Choroid plexus epithelial cell (primary cell): ENCODE measurements at places on chromosomes 1 and 21.

DNA sequence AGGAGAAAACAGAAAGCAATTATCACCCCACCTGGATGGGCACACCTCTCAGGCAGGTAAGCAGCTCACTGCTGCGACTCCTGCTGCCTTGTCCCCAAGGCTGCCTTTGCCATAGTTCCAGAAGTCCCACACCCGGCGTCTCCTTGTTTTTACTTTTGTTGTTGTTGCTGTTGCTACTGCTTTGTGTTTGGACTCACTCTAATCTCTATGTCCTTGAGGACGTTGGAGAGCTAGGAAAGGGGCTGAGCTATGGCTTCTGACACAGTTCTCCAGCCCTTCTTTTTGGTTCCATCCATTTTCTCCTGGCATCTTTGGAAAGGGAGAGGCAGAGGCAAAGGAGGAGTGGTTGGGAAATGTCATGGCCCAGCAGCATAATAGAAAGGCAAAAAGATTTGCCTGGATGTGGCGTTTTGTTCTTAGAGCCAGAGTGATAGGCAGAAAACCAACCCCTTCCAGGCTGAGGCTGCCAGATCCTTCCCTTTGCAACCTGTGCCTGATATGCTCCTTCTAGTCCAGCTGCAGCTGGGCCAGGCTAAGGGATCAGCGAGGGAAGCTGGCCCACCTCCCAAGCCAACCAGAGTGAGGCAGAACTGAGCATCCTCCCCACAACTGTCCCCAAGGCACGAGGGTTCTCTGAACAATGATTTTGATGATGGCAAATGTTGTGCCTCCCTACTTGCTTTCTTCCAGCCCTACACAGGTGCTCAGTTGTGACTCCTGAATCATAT, 270.7 kb downstream of the ASTN1 start:
- no peak for DNase-seq

DNA sequence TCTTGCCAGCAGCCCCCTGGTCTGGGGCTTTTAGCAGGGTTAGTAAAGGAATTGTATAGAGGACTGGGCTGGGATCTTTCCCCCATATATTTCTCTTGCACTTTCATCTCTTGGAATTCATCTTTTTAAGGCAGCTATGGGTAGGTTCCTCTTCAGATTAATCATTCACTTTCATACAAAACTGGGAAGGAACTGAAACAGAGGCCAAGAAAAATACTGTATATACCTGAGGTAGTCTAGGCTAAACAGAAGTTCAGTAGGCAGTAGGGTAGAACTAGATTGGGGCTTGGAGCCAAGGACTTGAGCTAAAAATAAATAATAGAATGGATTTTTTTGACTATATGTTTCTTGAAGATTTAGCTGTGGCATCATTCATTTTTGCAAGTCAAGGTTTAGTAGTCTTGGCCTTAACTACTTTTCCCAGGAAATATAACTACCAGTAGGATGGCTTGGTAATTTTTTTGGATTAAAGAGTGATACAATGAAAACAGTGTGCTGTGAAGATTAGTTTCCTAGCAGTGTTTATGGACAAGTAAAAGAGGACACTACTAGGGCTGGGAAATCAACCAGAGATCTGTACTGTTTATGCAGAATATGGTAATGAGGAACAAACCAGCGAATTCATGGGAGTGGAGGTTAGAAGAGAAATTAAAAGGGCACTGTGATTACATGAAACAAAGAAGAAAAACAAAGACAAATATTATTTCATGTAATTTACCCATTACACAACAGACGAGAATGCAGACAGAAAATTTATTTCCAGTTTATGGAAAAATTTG, 50.9 kb upstream of the PTGS2 start:
- DNase-seq = no peak

GRCh38 chr1:43241413-43241836, 28.4 kb upstream of the TMEM125 start:
- peak; percentile 76 for DNase-seq

GRCh38 chr1:234858722-234859121, 248.7 kb upstream of the IRF2BP2 start:
- no peak for DNase-seq

DNA sequence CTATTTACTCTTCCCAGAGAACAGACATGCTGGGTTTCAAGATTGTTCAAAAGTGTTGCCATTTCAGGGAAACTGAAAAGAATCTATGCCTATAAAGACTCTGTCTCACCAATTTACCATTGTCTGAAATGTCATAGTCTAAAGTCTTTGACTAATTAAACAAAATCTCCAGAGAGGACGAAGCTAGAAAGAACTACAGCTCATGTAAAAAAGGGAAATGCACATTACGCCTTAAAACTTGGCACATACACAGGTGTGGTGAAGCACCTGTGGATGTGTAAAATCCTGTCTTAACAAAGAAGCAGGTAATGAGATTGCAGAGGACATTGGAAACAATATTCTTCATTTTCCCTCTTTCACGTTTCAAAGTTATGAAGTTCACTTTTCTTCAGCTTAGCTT, 130.6 kb downstream of the EIF4G3 start:
- DNase-seq = no peak

DNA sequence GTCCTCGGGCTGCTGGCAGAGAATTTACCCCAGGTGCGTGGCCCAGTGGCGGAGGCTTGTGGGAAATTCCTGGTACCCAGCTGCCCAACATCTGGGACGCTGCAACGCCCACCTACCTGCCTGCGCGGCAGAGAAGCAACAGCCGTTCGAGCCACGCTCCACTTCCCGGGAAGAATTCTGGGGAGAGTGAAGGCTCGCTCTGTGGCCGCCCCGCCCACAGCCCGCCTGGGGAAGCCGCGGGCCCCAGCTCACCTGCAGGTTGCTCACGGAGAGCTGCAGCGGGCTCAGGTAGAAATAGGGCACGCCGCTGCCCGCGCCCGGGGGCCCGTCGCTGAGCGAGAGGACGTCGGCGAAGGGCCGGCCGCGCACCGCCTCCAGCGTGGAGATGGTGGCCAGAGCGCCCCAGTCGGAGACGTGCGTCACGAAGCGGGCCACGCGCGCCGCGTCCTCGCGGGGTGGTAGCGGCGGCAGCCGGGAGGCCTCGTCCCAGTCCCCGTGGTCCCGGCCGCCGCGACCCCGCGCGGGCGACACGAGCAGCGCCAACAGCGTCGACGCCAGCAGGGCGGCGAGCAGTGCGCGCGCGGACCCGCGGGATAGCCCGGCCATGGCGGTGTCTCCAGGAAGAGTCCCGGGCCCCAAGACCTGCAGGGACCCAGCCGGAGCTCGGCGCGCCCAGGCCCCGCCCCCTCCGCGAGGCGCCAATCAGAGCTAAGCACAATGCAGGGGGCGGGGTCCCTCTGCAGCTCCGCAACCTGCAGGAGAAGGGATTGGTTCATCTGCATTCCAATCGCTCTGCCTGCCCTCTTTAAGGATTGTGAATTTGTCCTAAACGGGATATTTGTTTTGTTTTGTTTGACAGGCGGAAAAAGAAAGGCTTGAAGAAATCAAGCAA, at the start of gene CREG1:
Gene CREG1, minus strand, starts transcription at position 627 of the 892 bp plus-strand sequence.
- peak; percentile 93 for DNase-seq

DNA sequence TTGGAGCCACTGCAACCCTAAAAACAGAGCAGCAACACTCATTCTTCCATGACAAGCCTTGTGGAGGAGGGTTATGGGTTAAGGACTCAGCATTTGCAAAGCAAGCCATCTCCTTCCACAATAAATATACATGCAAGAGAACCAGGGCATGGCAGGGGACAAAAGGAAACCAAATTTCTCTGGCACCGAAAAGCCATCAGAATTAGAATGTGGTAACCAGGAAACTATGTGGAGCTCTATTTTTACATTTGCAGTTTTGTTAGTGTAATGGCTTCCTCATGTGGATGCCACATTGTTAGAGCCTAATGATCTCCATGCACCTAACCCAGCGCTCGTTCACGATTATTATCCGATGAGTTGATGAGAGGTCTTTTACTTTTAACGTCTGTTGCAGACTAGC, 91.7 kb downstream of the NAV1 start:
- DNase-seq = no peak

- no peak for DNase-seq
Measured at GRCh38 chr1:93842750-93843500, 36.1 kb downstream of the DNTTIP2 start.

GRCh38 chr1:207841293-207841692, 69.6 kb downstream of the CD34 start:
- DNase-seq = no peak

- peak; percentile 67 for DNase-seq
Measured at GRCh38 chr1:185439727-185440415, 122.8 kb upstream of the IVNS1ABP start.

DNA sequence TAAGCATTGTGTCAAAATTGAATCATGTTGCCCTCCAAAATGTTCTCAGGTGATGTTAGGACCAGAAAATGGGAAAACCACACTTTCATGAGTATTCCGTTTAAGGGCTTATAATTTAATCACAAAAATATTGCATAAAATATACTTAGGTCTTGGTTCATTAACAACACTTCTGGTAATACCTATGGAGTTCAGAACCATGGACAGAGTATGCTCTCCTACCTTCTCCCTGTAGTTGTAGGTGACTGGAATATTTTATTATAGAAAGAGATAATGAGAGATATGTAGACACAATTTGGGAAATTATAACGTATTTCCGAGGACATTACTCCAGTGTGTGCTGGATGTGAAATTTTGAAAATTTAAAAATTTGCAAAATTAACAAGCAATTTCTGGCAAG, 232.5 kb downstream of the NCAM2 start:
- peak; percentile 54 for DNase-seq

DNA sequence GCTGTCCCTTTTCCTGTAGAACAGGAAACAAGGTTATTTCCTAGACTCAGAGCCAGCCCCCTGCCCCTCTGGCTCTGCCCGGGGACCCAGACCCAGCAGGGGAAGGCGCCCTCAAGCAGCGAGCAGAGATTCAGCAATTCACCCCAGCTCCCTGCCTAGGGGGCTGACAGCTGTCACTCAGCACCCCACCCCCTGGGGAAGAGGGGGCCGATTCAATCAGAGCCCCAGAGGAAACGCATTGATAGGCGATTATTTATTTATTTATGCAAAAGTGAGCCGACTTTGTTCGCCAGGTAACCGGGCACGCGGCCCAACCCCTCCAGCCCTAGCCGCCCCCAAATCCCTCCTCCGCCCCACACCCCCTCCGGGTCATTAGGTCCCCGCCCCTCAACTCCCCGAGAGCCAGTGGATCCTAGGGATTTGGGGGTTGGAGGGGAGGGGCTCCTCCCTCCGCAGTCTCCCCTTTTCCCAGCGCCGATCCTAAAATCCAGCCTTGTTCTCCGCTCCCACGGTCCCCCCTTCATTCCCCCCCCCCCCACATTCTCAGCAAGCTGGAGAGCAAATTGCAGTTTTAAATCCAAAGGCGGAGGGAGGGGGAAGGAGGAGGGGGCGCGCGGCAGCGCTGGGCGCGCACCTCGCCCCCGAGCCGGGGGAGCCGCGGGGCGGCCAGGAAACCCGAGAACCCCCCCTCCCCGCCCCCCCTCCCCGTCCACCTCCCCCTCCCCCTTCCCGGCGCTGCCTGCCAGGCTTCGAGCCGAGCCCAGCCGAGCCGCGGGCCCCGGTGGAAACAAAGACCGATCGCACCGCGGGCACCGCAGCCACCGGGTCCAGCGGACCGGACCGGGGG, 1.3 kb downstream of the AHDC1 start:
- DNase-seq = peak; percentile 41

- no peak for DNase-seq
Measured at GRCh38 chr21:19900149-19900548, 1098.1 kb upstream of the NCAM2 start.

- DNase-seq = peak; percentile 62
Measured at GRCh38 chr1:98045211-98045766, 124.5 kb upstream of the DPYD start.
